ENCODE measurements at places on chromosomes 3 and 15.

GRCh38 chr3:50830451-50830850 lies 155.7 kb downstream of the DOCK3 start:
- DNase-seq = no peak

GRCh38 chr15:73570355-73571032 lies 62.7 kb downstream of the NPTN start:
- no peak for DNase-seq

- DNase-seq = no peak
Measured at GRCh38 chr3:162584986-162585385, 1088.4 kb downstream of the OTOL1 start.

- DNase-seq = no peak
Measured at GRCh38 chr3:71245971-71246880, 337.3 kb downstream of the FOXP1 start.

DNA sequence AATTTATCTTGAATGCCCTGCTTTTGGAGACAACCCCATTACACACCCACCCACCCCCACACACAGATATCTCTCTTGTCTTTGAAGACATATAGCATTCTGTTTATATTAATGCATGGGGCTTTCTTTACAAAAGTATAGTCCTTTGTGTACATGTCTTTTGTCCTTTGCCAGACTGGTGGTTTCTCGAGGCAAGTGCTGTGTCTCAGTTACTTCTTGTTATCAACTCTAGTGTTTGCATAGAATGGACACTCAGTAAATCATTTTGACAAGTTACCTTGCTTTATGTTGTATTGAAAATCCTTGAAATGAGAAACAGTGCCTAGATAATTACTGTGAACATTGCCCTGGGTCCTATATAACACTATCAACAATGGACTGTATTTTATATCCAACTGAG lies 33.9 kb downstream of the KBTBD8 start:
- no peak for DNase-seq

DNA sequence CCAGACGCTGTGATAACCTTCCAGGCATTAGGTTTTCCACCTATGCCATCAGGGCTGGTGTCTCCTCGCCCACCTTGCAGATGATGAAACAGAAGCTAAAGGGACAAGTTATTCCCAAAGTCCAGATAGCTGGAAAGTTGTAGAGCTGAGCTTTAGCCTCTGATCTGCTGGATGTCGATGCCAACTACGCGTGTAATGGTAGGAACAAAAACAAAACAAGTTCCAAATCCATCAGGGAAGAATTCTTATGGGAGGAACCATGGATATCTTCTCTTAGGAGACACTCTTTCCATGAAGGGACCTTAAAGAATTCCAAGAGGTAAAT lies 28.1 kb upstream of the RHO start:
- DNase-seq = no peak

DNA sequence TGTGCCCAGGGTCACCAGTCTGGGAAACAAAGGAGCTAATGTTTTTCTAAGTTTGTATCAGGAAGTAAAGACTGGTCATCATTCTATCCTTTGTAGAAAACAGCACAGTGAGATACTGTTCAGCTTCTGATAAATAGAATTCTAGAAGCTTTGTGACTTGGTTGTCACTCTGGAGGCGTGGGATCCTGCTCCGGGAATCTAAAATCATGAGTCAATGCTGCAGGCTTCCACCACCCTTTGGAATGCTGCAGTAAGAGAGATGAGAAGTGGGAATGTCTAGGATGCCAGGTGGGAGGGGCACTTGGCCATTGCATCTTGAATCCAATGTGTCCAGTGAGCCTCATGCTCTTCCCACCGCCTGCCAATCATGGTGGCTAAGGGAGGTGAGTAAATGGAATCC lies 40.9 kb downstream of the SAMMSON start:
- DNase-seq = no peak

DNA sequence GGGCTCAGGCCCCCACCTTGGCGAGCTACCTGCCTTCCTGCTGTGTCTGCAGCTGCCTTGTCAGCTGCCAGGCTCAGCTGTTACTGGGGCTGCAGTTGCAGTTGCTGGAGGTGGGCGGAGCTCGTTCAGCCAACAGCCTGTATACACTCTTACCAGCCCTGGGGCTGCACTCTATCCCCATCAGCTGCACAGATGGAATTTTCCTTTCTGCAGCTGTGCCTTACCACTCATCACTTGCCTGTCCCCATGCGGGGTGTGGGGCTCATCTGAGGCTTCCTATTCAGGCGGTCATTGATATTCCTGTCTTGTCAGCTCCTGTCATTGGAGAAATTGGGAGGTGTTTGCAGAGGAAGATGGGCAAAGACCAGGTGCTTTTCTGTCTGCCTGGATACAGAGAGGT lies 9.1 kb upstream of the SYN2 start:
- peak; percentile 17 for DNase-seq

GRCh38 chr15:89672221-89673164 lies 6.7 kb downstream of the PLIN1 start:
- DNase-seq = no peak

- no peak for DNase-seq
Measured at GRCh38 chr15:87610366-87610765, 646.2 kb downstream of the NTRK3 start.

GRCh38 chr15:87343966-87344365 lies 912.6 kb downstream of the NTRK3 start:
- no peak for DNase-seq

DNA sequence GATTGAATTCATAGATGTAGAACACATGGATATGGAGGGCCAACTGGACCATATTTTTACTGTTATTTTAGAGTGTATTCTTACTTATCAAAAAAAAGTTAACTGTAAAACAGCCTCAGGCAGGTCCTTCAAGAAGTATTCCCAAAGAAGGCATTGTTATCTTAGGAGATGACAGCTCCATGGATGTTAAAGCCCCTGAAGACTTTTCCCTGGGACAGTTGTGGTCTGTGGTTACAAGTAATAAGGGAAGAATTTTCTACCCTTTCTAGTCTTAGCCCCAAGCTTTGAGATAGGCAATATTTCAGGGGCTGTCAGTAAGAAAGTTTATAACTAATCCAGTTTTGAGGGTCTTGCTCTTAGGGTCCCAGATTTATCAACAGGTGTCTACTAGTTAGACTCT lies 62.5 kb downstream of the LRRC49 start:
- no peak for DNase-seq

GRCh38 chr3:183695569-183696364 lies 1.8 kb upstream of the YEATS2 start:
- no peak for DNase-seq

- DNase-seq = no peak
Measured at GRCh38 chr3:45639044-45639392, 44.5 kb downstream of the LIMD1 start.

DNA sequence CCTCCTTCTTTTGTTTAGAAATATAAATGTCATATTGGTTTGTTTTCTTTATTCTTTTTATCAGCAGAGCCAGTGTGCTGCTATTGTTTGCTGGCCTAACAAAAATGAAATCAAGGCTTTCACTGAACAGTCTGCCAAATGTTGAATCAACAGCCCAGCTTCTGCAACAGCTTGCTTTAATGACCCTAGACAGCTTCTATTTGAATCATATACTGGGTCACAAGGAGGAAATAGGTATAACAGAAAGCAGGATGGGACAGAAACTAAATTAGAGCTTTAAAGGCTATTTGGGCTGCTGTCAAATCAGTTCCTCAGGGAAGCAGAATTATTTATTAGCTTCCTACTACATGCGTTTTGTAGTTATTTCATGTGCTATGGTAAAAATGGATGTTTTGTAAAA lies 12.1 kb upstream of the DNAJC13 start:
- no peak for DNase-seq

Data from SW480 (cell line).